ENCODE measurements at places on chromosomes 12 and 14.

GRCh38 chr12:72869024-72869423, 596.9 kb downstream of the TRHDE start:
- no peak for DNase-seq

DNA sequence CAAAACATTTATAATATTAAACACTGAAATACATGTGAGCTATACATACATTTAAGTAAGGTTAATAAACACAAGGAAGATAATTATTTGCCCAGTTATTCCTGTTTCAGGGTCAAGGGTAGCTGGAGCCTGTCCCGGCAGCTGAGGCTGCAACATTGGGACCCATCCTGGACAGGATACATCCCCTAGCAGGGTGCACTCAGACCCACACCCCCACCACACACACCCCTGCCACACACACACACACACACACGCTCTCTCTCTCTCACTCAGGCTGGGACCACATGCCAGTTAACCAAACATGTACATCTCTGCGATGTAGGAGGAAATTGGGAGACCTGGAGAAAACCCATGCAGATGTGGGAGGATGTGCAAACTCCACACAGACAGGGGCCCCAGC, 112.6 kb upstream of the TMCC3 start:
- no peak for DNase-seq

GRCh38 chr12:57237596-57237931, 8.1 kb downstream of the SHMT2 start:
- no peak for DNase-seq

DNA sequence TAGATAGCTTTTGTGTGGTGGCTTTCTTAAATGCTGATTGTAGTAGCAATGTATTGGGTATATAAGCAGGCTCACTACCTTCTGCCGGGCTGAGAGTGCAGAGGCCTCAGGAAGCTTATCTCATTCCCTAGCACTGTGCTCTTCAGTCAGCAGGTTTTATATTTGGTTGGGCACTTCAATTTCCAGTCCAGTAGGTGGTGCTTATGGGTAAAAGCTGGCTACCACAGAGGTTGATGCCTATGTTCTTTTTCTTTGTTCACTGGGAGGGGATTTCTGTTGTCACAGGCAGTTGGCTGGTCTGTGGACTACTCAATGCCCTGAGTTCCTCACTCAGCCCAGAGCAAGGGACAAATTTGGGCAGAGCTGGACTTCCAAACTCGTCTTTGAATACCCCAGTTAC, 43.0 kb upstream of the GLIPR1 start:
- DNase-seq, result no peak

DNA sequence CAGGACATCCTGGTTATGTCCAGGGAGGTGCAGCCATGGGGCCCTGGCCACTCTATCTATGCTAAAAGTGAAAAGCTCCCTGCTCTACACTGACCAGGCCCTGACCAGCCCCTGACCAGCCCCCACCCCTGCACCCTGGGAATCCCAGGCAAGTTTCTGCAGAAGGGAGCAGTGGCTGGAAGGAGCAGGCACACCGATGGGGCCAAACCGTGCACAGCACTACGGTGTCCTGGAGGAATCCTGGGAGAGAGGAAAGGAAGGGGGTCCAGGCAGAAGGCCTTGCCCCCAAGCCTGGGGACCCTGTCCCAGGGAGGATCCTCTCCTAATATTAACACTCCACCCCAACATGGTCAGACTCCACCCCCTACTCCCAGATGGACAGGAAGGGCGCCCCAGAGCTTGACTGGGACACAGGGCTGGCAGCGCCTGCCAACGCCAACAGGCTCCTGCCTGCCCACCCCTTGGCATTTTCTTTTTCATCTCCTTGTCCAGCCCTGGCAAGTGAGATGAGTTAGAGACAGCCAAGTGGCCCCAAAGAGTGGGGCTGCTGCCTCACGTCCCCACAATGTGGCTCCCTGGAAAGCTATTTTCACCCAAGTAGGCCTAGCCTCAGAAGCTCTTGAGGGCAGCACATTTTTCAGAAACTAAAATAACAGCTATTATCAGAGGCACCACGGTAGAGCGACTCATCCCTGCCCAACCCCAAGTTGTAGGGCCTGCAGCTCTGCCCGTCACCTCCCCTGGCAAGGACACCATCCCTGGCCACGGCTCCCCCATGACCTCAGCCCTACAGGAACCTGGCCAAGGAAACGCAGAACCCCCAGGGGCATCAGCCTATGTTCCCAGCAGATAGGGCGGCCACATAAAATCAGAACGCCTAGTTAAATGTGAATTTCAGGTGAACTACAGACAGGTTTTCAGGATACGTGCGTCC, 82.6 kb downstream of the SCARB1 start:
- DNase-seq, result no peak

- no peak for DNase-seq
These were observed 39.0 kb downstream of the RNF34 start for GRCh38 chr12:121438905-121439304.

GRCh38 chr14:31026077-31026449, at the start of gene STRN3:
STRN3 (minus strand) TSS chr14:31026379; CDS start chr14:31026185, 194 bp downstream.
- DNase-seq, result no peak

GRCh38 chr12:6375269-6376078, at the start of gene SCNN1A:
SCNN1A (minus strand) TSS chr12:6375563; CDS start chr12:6374783, 780 bp downstream.
- DNase-seq, result no peak

DNA sequence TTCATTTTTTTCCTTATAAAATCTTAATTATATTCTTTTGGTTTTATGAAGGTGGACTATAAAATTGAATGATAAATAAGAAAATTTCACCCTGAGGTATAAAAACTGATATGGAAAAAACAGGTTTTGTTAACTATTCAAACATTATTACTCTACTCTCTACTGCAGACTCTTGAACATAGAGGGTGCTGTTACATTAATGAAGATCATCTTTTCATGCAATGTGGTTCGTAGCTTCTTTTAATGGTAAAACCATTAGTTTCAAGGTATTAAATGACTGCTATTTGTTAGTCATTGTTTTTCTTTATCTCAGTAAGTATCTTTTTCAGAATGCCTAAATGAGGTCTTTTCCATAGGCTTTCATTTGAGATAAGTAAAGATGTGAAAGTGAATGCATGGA, 510.4 kb downstream of the SLC16A7 start:
- DNase-seq, result no peak

GRCh38 chr14:90536092-90536491, 139.3 kb downstream of the CALM1 start:
- no peak for DNase-seq
